ENCODE measurements at places on chromosomes 11 and 22.

DNA sequence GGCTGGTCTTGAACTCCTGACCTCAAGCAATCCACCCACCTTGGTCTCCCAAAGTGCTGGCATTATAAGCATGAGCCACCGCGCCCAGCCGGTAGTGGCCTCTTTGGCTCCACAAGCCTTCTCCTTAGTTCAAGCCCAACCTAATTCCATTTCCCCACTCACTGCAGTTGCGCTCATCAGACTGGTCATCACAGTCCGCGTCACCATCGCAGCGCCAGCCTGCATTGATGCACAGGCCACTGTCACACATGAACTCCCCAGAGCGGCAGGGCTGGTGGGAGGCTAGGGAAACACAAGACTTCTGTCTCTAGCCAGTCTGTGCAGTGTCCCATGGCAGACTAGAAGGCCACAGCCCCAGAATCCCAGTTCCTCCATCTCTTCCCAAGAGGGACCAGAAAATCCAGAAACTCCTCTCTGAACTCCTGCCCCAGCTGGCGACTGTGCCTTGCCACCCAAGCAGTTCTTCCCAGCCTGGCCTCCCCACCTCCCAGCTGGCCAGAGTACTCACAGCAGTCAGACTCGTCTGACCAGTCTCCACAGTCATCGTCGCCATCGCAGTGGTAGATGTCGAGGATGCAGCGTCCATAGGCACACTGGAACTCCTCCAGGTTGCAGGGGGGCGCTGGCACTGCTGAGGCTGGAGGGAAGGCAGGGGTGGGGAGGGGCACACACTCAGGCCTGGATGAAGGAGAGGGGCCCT lies 19.8 kb downstream of the LRP4 start:
- DNase-seq, result no peak

DNA sequence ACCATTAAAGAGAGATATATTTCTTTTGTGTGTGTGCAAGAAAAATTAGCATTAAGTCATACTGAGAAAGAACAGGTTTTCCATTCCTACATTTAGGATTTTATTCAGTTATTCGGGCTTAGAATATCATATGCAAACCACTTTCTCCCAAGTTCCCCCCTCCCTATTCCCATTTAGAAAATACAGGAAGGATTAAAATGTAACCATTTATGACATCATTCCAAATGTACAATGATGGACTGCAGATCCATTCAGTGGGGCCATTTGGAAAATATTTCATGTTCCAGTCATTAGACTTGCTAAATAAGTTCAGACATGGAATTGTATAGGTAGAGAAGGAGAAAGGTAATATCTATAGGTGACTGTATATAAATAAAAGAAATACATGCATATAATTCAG lies 228.6 kb upstream of the MPPED2 start:
- no peak for DNase-seq

GRCh38 chr11:420911-421321 lies 6.1 kb upstream of the SIGIRR start:
- no peak for DNase-seq

- DNase-seq, result no peak
Observed at GRCh38 chr11:103322821-103323220, 213.6 kb downstream of the DYNC2H1 start.

- peak; percentile 94 for DNase-seq
Observed at GRCh38 chr22:24601217-24602104, 1.5 kb upstream of the GGT1 start.

- DNase-seq, result no peak
Observed at GRCh38 chr11:119520400-119520799, 97.4 kb upstream of the THY1 start.

- no peak for DNase-seq
Observed at GRCh38 chr22:29839039-29839438, 965 bp upstream of the ASCC2 start.

DNA sequence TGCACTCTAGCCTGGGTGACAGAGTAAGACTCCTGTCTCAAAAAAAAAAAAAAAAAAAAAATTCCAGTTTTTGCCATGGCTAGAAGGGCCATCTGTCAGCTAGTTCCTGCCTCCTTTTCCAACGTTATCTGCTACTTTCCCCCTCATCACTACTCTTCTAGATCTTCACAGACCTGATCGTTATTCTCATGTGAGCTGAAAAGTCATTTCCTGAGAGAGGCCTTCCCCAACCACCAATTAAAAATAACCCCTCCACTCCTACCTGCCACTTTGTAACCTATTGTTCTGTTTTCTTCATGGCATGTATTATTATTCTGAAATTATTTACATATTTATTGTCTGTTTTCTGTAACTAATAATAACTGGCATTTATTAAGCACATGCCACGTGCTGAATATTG lies 24.2 kb downstream of the SGSM3 start:
- DNase-seq, result no peak

GRCh38 chr22:44438481-44439131 lies 59.4 kb downstream of the RTL6 start:
- DNase-seq, result no peak

DNA sequence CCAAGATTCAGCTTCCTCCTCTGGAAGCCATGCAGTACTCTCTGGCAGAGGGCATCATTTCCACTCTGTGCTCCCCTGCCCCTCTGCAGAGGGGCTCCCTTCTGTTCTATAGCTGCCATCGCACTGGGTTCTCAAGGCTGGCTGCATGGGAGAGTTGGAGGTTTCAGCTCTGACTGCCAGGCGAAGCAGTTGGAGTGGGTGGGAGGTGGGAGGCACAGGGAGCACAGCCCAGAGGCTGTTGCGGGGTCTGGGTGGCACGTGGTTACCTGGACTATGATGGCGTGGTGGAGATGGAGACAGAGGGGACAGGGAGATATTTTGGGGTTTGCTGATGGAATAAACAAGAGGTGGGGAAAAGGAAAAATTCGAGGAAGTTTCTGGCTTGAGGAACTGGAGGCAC lies 4.8 kb downstream of the PMM1 start:
- no peak for DNase-seq

DNA sequence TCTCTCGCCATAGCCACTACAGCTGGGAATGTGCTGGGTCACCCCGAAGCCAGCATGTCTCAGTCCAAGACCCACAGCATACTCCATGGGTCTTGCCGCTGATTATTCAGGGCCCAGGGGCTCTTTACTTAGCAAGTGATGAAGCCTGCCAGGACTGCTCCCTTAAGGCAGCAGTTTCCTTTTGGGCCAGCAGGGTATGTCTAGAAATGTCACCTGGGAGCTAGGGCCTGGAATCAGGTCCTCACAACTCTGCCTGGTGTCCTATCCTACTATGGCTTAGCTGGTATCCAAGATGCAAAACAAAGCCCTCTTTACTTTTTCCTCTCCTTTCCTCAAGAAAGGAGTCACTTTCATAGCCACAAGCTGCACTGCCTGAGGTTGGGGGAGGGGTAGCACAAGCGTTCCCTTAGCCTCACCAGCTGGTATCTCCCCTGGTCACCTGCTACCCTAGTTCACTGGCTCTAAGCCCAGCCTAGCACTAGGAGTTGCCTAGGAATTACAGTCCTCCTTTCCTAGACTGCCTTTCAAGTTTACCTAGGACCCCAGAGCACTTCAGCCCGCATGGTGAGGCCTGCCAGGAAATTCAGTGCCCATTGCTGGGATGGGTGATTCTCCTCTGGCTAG lies 22.6 kb upstream of the NCR3LG1 start:
- no peak for DNase-seq

DNA sequence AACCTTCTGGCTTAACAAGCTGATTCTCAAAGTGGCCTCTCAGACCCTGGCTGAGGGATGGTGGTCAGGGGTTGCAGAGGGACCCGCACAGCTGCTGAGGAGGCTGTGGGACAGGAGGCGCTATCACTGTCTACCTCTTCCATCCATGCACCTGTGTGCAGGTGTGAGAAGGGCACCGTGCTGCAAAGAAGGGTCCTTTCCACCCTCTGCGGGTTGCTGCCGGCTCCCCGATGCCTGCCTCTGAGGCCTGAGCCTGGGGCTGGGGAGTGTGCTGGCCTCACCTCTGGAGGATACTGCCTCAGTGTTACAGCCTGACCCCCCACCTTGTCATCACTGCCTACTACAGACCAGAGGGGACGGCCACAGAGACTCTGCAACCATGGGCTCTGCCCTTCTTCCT lies 66.1 kb upstream of the B3GAT1 start:
- DNase-seq, result no peak

DNA sequence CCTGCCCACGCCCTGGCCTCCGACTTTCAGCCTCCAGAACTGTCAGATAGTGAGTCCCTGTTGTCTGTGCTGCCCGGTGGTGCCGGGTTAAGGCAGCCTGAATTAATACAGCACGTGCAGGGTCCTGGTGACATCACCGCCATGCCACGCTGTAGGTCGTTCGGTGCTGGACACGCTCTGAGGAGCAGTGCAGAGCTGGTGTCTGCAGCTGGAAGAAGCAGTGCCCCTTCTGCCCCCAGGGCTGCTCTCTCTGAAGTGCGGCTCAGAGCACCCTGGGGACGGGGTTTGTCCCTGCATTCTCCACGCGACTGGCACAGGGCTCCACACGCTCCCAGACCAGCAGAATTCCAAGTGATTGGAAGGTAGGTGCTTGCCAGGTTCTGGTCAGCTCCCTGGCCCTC lies 831.5 kb downstream of the TBC1D22A start:
- DNase-seq, result no peak

- no peak for DNase-seq
Observed at GRCh38 chr11:128022761-128023160, 564.6 kb downstream of the ETS1 start.

- DNase-seq, result no peak
Observed at GRCh38 chr22:17319546-17319945, 49.7 kb upstream of the CECR2 start.

- DNase-seq, result no peak
Observed at GRCh38 chr22:40592352-40593113, 44.0 kb downstream of the MRTFA start.

DNA sequence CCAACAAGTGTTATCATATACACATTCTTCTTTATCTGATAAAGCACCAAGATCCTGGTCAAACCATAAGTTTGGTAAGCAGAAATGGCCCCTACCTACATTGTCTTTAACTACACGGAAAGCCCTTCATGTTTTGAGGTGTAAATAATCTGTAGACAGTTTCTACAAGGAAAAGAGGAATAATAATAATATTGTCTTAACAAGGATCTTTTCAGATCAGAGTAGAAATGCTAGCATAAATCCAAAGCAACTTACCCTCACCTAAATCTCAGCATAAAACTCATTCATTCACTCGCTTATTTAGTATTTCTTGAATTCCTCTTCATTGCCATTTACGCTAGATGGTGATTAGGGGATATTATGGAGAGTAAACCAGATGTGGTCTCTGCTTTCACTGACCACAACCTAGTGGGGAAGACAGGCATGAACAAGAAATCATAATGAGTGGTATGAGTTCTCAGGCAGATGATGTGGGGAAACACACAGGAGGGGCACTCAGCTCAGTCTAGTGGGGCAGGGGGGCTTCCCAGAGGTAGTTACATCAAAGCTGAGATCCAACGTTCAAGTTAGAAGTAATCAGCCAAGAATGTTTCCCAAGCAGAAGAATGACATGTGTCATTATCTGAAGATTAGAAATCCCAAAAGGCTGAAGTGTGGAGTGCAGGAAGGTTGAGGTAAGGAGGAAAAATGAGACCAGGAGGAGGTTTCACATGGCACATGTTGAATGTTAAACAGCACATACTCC lies 65.4 kb upstream of the ZC3H12C start:
- no peak for DNase-seq

DNA sequence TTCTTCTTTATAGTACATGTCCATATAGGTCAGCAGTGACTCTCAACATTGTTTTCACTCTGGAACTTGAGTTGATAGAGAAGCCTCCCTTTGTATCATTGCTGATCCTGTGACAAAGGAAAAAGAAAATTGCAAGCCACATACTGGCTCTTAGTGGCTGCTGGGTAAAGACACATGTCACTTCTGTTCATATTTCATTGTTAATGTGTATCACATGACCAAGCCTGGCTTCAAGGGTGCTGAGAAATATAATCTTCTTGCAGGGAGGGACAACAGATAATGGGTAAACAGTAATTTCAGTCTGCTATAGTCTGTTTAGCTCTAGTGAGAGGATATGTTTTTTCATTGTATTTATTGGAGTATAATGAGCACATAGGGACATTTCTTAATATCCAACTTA lies 173.3 kb downstream of the PGR start:
- no peak for DNase-seq

DNA sequence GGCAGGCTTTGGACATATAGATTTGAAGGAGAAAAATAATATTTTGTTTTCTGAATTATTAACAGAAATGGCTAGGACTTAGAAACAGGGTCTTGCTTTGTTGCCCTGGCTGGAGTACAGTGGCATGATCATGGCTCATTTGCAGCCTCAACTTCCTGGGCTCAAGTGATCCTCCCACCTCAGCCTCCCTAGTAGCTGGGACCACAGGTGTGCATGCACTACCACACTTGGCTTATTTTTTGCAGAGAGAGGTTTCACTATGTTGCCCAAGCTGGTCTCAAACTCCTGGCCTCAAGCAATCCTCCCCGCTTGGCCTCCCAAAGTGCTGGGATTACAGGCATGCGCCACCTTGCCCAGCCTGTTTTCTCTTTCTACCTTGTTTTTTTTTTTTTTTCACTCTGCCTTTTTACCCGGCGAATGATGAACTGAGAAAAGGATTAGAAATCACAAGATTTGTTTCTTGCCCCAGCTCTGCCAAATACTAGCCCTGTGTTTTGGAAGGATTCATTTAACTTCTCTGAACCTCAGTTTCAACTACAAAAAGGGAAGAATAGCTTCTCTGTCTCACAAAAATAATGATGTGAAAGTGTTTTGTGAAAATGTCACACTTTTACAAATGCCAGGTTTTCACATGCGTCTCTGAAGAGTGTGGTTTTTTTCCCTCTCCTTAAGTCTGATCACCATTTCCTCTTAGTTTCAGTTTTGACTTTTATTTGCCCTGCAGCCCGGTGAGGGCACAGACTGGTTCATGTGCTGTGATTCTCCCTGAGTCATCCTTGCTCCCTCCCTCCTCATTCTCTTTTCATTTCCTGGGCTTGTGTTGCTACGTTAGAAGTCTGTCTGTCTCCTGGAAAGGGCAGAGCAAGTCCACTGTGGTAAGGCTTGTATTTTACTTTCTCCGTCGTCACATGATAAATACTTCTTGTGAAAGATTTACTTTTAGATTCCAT lies 67.7 kb downstream of the BCL2L13 start:
- peak; percentile 54 for DNase-seq

- DNase-seq, result no peak
Observed at GRCh38 chr22:41555325-41555982, 5.4 kb upstream of the CSDC2 start.

GRCh38 chr11:127995921-127996320 lies 591.4 kb downstream of the ETS1 start:
- DNase-seq, result no peak

- DNase-seq, result no peak
Observed at GRCh38 chr22:36280379-36280778, 27.4 kb downstream of the APOL1 start.
